ENCODE measurements at places on chromosomes 5 and 9. TPM values are rescaled to one million over a fixed set of nuclear protein-coding genes. Genes with fewer than 3 reads are reported as not detected.

TEX48 gene
- total RNA-seq, result not detected

PCDHB12 gene
- 0.88 TPM for total RNA-seq

GRCh38 chr5:72244862-72245371 is 75.1 kb downstream of the MRPS27 start:
- H3K27ac ChIP-seq, result peak overlapping the region; percentile 81
- no peak for DNase-seq
- H3K4me1 ChIP-seq, result peaks cover 15% of the 10 kb centered on the region
- no peaks in the 10 kb centered on the region for H3K36me3 ChIP-seq

GRCh38 chr5:56200971-56201666 is 32.0 kb downstream of the ANKRD55 start:
- no peaks in the 10 kb centered on the region for H3K4me1 ChIP-seq
- H3K27ac ChIP-seq, result no peak overlapping the region
- DNase-seq, result peak; percentile 42
- H3K27me3 ChIP-seq, result no peaks in the 10 kb centered on the region
- no peaks in the 10 kb centered on the region for H3K36me3 ChIP-seq

- H3K36me3 ChIP-seq, result no peaks in the 10 kb centered on the region
- no peak overlapping the region for H3K4me3 ChIP-seq
- DNase-seq, result no peak
- H3K4me1 ChIP-seq, result no peaks in the 10 kb centered on the region
- no peak overlapping the region for H3K27ac ChIP-seq
- H3K27me3 ChIP-seq, result no peaks in the 10 kb centered on the region
Observed at GRCh38 chr5:156391139-156391538, 64.2 kb downstream of the SGCD start.

All from uterus (tissue), 4 donors.